ENCODE measurements at places on chromosomes 5 and 9.

GRCh38 chr5:36948650-36949049, 72.1 kb downstream of the NIPBL start:
- no peak for DNase-seq

- DNase-seq = no peak
These were observed 13.7 kb upstream of the PSMB7 start for GRCh38 chr9:124428751-124429529.

GRCh38 chr9:83503866-83504265, 34.3 kb downstream of the FRMD3 start:
- DNase-seq = no peak

DNA sequence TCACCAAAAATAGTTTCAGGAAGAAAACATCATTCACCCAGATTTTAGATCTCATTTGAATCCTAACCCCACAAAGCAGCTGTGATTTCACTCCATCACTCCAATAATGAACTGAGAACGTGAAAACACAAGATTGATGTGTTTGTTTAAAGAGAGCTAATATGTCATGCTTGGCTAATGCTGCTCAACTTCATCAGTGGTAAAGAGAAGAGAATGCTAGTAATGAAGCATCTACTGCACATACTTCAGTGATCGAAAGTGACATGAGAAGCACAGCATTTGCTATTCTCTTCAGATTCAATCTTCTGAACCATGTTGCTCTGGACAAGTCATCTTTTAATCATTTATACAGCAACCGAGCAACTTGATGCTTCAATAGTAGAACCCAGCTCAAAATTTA, 874.7 kb downstream of the EFNA5 start:
- no peak for DNase-seq

DNA sequence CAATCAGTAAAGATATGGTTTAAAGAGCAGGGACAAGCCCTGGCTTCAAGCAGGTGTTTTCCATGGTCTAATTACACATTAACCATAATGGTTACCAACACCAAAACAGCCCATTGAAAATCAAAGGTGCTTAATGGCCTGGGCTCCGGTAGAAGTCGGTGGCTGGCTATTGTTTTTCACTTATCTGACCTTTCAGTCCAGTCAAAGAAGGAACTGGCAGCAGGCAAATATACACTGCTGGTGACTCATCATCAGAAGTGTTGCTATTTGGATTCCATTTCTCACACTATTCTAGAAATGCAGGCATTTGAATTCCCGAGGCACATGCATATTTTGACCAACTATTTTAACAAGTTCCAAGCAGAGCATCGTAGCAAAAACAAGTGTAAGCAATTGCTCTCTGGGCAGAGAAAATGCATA, 26.3 kb upstream of the GABRP start:
- no peak for DNase-seq

DNA sequence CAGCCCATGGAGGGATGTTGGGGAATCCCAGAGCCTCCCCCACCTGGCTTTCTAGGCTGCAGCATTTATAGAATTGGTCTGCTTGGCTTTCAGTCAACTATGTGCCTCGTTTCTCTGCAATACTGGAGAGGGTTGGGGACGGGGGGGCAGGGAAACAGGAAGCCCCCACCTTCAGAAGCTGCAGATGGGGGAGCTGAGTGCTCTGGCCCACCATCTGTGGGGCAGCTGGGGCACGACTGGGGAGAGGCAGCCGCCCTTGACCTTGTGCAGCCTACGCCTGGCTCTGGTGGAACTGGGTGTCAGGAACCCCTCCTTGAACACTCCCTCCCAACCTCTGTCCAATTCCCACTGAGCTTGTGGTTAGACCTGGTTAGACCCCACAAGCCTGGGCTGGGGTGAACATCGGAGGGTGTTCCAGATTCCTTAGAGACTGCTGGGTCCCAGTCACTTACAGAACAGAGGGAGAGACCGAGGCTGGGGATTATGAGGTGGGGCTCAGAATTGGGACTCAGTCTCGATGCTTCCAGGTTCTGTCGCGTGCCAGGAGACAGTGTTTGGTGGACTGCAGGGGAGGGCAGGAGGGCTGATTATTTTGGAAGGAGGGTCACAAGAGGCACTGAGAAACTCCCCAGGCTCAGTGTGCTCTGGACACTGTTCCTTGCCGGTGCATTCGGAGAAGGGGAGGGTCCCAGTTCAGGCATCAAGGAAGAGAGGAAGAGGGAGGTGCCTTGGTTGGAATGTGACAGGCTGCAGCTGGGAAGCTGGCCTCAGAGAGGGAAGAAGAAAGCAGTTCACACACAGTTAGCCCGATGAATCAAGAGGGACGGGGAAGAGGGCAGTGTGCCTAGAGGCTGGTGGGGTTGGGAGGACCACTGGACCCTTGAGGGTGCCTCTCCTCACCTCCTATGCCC, 25.6 kb downstream of the COL27A1 start:
- DNase-seq = no peak

DNA sequence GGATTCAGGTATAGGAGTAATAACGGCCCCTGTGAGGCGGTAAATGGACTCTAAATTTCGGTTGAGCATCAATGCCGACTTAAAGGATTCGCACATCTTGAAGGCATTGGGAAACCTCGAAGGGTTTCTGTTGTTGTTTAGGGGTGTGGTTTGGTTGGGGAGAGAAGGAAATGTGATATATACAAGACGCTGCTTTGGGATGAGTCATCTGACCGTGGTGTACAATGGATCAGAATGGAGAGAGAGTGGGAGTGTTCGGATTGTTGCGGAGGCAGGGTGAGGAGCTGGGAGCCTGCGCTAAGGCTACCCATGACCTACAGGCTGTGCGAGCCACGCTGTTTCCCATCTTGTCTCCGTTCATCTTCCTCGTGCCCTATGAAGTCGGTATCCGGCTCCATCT, 60.4 kb upstream of the ERCC6L2 start:
- no peak for DNase-seq

DNA sequence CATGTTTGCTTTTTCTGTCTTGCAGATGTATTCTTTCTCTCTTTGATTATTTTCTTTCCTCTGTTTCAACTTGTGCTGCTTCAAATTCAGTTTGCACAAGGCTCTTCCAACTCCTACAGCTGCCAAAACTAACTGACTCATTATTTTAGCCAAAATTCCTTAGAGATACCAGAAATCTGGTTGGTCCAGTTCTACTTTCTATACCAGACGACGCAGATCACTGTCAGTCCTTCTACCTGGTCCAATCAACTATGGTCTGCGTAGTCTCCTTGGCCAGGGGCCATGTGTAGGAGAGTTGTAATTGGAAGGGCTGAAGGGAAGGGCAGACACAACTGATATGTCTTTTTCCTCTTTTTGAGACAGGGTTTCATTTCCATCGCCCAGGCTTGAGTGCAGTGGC, 51.9 kb upstream of the JAK2 start:
- DNase-seq = no peak

DNA sequence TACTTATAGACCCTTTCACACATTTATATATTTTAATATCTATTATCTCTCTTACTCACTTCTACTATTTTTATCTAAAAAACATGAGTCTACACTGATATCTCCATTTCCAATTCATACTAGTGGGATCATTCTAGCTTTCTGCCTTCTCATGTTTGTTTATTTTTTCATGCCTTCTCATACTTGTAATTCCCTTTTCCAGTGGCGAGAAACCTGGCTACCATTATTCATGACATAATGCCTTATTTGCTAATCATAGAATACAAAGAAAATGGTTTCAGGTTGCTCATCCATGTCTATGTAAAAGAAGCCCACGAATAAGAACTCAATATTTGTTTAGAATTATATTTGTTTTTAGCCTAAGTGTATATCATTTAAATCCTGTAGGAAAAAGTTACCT, 232.7 kb upstream of the ACTBL2 start:
- DNase-seq = no peak

- no peak for DNase-seq
These were observed 617.9 kb downstream of the BNC2 start for GRCh38 chr9:16252616-16253015.

GRCh38 chr5:60700416-60700757, 421 bp upstream of the DEPDC1B start:
- no peak for DNase-seq

DNA sequence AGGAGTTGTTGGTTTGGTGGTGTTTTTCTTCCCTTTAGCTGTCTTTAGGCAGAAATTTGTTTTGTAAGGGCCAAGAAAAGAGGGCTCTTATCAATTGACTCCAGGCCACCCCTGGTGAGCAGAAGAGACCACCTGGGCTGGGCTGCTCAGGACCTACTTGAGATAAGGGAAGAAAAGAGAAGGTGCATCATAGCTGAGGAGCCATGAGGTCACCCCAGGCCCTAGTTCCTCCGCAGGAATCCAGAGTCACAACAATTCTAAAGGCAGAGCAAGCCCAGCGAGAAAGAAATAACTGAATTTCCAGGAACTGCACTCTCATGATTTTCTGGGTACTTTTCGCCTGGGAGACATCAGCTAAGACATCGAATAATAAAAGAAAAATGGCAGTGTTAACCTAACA, 34.9 kb downstream of the RFK start:
- no peak for DNase-seq

- DNase-seq = peak; percentile 44
These were observed 12.1 kb downstream of the TGFBI start for GRCh38 chr5:136040746-136041415.

DNA sequence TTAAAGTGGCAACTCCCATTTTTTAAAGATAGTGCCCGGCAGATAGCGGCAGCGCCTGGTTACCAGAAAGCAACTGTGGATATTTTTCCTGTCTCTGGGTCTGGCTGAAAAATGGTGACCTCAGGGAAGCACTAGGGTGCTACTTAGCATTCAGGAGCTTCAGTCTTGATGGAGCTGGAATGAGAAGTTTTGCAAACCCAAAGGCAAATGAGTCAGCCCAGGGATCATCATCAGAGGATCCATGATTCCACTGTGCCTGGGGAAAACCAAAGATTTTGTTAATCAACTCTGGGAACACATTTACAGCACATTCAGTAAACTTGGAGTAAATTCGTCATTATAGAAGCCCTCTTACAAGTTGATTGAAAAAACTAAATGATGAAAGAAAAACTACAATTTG, 26.7 kb downstream of the F2R start:
- DNase-seq = no peak

DNA sequence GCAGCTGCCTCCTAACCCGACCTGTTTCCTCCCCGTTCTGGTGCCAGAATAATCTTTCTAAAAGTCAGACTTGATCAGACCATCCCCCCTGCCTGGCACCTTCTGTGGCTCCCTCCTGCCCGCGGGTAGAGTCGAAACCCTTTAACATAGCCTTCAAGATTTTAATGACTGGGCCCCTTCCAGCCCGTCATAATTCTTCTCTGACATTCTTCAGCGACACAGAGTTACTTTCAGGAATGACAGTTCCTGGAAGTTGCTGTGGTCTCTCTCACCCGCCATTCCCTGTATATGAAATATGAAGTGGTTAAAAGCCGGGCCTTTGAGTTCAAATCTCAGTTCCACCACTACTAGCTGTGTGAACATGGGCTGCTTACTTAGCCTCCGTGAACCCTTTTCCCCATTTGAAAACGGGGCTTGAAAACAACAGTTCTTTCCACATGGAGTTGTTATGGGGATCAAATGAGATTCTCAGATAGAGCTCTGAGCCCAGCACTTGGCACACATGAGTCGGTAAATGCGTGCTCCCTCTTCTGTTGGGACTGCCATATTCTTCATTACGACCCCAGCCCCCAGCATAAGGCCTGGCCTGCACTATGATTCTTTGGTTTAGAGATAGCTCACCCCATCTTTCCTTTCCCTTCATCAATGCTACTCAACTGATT, 737 bp downstream of the NANS start:
- no peak for DNase-seq

- DNase-seq = no peak
These were observed 61.5 kb downstream of the OSTF1 start for GRCh38 chr9:75149841-75150241.

DNA sequence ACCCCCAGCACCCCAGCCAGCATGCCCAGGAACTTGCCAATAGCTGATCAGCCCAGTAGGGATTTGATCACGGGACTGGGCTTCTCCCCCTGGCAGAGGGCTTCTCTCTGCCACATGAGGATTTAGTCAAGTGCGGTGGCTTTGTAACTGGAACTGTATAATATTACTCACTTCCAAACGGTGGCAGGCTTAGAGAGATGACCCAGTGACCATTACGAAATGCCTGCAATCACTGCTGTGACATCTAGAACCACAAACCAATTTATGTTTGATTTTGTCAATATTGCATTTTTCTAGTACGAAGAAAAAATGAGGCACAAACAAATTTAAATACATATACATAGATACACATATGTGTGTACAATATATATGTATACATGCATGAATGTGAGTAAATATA, 192.1 kb downstream of the ERCC6L2 start:
- DNase-seq = no peak

DNA sequence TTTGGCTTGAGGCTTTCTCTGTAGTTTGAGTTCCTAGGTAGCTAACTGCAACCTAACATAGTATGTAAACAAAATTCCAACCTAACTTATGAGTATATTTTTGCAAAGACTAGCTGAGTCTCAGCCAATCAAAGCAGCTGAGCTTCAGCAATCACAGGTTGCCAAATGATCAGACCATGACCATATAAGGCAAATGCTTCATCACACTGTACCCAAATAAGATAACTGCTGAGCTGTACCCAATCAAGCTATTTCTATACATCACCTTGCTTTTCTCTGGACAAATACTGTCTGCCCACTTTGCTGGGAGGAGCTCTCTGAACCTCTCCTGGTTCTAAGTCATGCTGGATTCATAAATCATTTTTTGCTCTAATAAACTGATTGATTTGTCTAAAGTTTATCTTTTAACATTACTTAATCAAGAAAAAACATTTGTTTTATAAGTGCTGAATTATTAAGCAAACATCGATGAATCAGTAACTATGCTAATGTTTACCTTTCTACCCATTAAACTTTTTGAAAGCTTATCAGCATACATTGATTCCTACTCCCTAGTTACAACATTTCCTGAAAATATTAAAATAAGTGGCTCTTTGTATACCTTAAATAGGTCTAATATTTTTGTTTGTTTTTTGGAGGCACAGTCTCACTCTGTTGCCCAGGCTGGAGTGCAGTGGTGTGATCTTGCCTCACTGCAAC, 129.7 kb upstream of the PCA3 start:
- DNase-seq = no peak

DNA sequence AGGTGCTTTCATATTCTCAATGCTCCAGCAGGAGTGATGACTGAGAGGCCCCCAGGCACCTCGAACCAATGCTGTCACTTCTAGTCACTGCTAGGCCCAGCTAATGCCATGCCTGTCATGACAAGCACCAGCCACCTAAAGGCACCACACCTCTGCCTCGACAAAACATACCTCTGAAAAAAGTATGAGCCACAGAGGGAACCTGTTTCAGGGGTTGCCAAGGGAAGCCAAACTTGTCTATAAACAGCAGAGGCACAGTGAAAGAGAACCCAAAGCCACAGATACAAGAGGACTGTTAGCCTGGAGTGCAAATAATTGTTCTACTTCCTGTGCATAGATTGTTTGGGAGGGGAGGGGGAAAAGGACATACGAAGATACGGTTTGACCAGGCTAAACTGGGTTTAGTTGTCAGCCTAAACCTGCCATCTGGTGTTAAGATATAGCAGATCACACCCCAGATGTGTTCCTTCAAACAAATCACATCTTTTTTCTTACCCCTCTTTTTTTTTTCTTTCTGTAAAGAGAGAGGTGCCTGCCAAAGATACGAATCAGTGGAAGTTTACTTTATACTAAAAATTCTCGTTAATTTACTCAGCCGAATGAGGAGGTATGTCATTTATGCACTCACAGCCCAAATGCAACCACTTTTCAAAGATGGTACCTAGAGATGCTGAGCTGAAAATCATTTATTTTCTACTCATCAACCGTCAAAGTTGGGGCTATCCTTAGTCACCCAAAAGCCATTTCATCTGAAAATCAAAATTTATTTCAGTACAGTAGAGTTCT, 45.7 kb downstream of the BNC2 start:
- no peak for DNase-seq

GRCh38 chr5:119840175-119840574, 210.8 kb downstream of the FAM170A start:
- DNase-seq = no peak

GRCh38 chr5:133130387-133131118, 78.7 kb downstream of the HSPA4 start:
- DNase-seq = no peak

All from D341Med (cell line).